ENCODE measurements at places on chromosomes 6 and 20.

GRCh38 chr20:61805781-61806180 lies 259.9 kb downstream of the TAF4 start:
- DNase-seq, result no peak

- peak; percentile 78 for DNase-seq
These were observed 29.8 kb upstream of the NEDD9 start for GRCh38 chr6:11262242-11262641.

DNA sequence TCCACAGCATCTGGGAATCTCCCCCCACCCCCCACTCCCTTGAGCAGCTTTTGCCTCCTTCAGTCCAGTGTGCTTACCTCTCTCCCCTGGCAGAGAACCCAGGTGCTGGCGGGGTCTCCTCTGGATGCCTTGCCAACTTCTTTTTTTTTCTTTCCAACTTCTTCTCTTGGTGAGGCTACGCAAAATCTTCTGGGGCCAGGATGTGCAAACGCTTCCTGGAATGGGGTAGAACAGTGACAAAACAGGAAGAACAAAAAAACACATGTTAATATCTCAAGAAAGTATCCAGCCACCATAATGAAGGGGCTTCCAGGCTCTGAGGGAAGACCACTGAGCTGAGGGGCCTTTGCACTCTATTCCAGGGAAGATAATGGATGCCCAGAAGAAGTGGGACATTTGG lies 53.9 kb upstream of the DDR1 start:
- no peak for DNase-seq

DNA sequence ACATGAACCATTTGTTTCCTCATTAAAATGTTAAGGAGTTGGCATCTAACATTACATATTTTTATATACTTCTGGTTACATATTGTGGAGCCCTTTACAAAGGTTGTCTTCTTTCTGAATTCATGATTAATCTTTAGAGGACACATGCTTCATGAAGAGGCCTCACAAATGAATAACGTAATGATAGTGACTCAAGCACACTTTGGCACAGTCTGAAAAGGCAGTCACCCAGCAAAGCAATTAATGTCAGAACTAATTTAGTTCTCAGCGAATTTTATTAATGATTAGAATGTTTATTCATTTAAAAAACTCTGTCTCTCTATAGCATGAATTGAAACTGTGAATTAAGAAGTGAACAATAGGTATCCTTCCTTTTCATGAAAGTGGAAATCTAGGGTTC lies 854.2 kb downstream of the PHF3 start:
- DNase-seq, result no peak

- DNase-seq, result no peak
These were observed 642.6 kb downstream of the KIF16B start for GRCh38 chr20:15930311-15931305.

DNA sequence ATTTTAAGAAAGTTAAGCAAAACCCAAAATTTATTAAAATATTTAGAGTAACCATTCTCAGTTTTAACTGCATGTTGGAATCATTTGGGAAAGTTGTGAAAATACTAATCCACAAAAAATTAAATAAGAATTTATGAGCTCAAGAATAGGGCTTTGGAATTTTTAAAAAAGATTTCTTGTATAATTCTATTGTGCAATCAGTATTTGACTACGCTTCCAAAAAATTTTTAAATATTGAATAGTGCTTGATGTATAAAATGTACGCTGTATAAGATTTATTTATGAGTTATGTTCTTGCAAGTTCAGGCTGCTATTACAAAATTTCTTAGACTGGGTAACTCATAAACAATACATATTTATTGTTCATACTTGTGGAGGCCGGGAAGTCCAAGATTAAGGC lies 571.7 kb downstream of the MMUT start:
- no peak for DNase-seq

DNA sequence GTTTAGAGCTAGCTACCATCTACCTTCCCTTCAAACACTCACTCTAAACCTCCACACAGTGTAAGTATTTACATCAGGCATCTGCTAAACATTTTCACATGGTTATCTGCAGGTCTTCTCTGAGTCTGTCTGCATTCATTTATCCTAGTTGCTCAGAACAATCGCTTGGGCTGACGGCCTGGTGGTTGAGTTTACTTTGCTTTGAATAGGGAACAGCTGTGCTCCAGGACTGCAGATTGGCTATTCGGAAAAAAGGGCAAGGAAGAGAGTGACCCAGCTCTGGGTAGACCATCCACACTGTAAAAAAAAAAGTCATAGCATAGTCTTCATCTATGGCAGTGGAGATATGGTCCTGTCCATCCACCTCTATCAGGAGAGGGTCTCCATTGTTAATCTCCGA lies 115.3 kb upstream of the ESR1 start:
- DNase-seq, result no peak

GRCh38 chr6:131844243-131844841 lies 36.5 kb downstream of the ENPP1 start:
- DNase-seq, result no peak

DNA sequence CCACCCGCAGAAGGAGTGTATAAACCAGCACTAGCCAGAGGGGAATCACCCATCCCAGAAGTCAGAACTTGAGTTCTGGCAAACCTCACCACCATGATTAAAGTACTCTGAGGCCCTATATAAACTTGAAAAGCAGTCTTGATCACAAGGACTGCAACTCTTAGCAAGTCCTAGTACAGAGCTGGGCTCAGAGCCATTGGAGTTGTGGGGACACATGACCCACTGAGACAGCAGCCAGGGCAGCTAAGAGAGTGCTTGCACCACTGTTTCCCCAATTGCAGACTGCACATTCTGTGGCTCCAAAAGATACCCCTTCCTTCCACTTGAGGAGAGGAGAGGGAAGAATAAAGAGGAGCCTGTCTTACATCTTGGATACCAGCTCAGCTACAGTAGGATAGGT lies 4.7 kb upstream of the MCM9 start:
- DNase-seq, result no peak

GRCh38 chr6:1832358-1832757 lies 222.6 kb downstream of the FOXC1 start:
- no peak for DNase-seq

- DNase-seq, result no peak
These were observed 3.9 kb downstream of the EYA4 start for GRCh38 chr6:133245007-133245406.

GRCh38 chr20:47847884-47848485 lies 62.7 kb upstream of the SULF2 start:
- DNase-seq, result no peak

- DNase-seq, result no peak
These were observed 18.6 kb upstream of the MYT1 start for GRCh38 chr20:64145458-64146300.

DNA sequence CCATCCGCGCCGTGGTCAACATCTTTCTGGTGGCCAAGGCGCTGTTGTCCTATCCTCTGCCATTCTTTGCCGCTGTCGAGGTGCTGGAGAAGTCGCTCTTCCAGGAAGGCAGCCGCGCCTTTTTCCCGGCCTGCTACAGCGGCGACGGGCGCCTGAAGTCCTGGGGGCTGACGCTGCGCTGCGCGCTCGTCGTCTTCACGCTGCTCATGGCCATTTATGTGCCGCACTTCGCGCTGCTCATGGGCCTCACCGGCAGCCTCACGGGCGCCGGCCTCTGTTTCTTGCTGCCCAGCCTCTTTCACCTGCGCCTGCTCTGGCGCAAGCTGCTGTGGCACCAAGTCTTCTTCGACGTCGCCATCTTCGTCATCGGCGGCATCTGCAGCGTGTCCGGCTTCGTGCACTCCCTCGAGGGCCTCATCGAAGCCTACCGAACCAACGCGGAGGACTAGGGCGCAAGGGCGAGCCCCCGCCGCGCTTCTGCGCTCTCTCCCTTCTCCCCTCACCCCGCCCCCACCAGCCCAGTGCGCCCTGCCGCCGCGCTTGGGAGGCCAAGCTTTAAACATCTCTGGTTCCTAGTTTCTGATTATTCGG lies 4.0 kb downstream of the SLC32A1 start:
- DNase-seq, result no peak

GRCh38 chr6:21273451-21273850 lies 320.1 kb upstream of the SOX4 start:
- DNase-seq, result no peak

DNA sequence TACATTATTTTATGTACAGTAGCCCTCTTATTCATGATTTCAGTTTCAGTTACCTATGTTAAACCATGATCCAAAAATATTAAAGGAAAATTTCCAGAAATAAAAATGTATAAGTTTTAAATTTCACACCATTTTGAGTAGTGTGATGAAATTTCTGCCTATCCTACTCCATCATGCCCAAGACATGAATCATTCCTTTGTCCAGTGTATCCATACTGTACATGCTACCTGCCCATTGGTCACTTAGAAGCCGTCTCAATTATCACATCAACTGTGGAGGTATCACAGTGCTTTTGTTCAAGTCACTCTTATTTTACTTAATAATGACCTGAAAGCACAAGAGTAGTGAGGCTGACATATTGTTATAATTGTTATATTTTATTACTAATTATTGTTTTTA lies 32.3 kb upstream of the PLCB4 start:
- DNase-seq, result no peak

DNA sequence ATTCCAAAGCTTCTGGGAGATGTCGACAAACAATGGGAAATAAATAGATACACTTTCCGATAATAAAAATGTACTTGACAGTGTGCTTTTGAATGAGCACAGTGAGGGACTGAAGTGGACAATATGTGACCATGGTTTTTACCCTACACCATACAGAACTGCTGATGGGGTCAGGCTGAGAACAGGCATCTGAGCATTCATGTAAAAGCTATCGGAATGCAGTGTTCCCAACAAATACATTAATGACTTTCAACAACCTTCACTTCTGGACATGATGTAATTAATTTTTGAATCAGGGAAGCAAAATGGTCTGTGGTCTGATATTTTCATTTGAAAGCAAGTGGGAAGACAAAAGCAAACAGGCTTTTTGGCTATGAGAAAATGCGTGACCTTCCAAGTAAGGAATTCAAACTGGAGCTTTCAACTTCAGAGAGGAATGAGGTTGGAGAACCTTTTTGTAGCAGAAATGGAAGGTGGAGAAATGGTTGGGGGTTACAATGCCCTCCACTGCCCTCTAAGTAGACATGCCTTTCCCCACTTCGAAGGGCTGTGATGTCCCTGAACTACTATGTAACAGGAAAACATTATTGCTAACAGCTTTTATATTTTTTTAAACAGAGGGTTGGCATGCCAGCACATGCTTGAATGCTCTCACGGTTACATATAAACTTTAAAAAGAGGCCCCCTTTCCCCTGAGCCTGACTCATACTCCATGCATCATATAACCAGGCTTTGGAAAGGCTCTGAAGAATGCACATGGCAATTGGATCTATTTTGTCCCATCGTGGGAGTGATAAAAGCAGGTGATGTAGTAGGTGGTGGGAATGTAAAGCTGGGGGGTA lies 203.5 kb upstream of the CITED2 start:
- peak; percentile 38 for DNase-seq

DNA sequence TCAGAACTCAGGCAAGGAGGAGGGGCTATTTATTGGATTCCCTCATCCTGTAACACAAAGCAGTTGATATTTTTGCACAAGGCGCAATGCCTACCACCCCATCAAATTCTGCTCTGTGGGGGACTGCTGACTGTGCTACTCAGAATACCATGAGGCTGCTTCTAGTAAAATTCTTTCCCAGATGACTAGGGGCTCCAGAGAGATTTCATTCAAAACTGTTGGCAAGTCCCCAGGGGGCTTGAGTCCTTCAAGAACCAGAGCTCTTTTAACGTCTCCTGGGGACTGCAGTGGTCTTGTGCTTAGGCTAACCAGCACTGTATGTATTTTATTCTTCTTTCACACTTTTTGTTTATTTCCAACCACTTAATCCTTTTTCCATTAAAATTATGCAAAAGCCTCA lies 365.9 kb upstream of the AGPAT4 start:
- DNase-seq, result no peak

DNA sequence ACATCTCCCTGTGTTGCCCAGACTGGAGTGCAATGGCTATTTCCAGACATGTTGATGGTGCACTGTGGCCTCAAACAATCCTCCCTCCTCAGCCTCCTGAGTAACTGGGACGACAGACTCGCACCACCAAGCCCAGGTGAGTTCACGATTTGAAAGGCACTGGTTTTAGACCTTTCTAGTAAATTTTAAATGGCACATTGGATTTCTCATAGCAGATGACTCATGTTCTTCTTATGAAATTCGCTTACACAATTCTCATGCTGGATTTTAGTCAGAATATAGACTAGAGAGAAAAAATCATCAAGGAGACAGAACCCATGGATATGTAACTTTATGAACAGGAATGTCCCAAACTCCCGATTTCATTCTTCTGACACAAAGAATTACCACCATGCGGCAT lies 18.1 kb upstream of the PXDC1 start:
- DNase-seq, result no peak

GRCh38 chr20:33276303-33277113 lies 6.5 kb upstream of the BPIFB1 start:
- DNase-seq, result no peak

DNA sequence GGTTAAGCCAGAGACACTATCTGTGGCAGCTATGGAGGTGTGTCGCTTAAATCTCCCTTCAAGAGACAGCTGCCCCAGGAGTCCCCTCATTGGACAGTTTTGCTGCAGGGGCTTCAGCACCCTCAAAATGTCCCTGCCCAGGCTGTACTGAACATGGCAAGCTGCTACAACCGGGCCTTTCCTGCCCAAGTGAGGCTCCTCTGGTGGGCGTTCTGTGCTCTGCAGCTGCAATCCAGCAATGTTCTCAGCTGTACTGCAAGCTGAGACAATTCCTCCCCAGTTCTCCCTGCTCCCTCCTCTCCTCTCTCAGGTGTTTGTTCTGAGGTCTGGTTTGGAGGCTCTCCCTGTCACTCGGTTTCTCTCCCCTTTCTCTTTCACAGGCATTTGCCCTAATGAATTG lies 190.8 kb upstream of the LAMP5 start:
- no peak for DNase-seq

GRCh38 chr20:25376886-25377285 lies 13.7 kb downstream of the ABHD12 start:
- no peak for DNase-seq

GRCh38 chr6:104312851-104313250 lies 546.9 kb downstream of the HACE1 start:
- DNase-seq, result no peak

DNA sequence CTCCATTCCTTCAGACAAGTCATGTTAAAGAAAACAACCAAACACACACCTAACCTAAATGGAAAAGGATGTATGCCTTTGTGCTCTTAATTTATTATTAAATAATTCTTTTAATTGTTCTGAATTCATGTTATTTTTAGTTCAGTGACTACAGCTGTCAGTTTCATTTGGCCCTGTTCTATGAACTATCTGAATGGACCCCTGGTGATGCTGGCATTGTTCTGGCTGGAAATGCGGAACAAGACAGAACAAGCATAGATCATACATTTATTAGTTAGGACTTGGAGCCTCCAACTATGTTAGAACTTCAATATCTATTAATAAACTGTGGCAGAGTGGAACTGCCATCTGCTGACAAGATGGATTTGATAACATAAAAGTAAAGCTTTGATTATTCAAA lies 5.7 kb downstream of the MAP3K7 start:
- no peak for DNase-seq

GRCh38 chr6:48068278-48069251 lies 42.4 kb downstream of the PTCHD4 start:
- peak; percentile 29 for DNase-seq

DNA sequence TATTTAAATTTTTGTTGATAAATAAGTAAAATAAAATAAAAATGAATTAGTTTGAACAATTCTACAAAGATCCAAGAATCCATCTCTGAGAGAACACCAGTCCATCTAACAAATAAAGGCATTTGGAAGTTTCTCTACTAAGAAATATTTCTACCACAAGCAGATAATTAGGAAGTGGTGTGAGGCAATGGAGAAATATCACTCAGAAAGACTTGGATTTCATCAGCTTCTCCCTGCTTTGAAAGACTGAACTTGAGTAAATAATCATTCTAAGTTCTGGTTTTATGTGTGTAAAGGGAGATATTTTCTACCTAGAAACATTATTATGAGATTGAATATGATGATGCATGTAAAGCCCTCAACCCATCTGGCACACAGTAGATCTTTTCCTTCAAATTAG lies 17.8 kb upstream of the TCF21 start:
- DNase-seq, result no peak

Measured in left hindlimb (tissue), 1 donor.